ENCODE measurements at places on chromosomes 7 and 10. TPM values are rescaled to one million over a fixed set of nuclear protein-coding genes. Genes with fewer than 3 reads are reported as not detected.

PON1 gene
- 0.34 TPM for polyA plus RNA-seq

MSMB gene
- polyA plus RNA-seq, result not detected

GRCh38 chr10:74706966-74707365 is 119.4 kb upstream of the KAT6B start:
- no peak for DNase-seq

- no peak for DNase-seq
These were observed 9.9 kb upstream of the HOXA2 start for GRCh38 chr7:27112361-27112760.

AQP1 gene
- polyA plus RNA-seq, result 225 TPM

All from renal cortex interstitium (tissue), 15 donors.